Activated T-cell treated with anti-CD3 and anti-CD28 coated beads for 24 hours (primary cell): ENCODE measurements at places on chromosomes 6 and 20.

- DNase-seq: no peak
Measured at GRCh38 chr6:88680654-88681053, 282.8 kb downstream of the RNGTT start.

GRCh38 chr6:33126101-33126714 lies 50.4 kb downstream of the HLA-DPB1 start:
- DNase-seq: peak; percentile 22

GRCh38 chr20:49482621-49483017 lies at the start of gene KCNB1:
Gene KCNB1 (minus strand): TSS chr20:49482668. CDS start chr20:49482480, 188 bp downstream.
- DNase-seq: peak; percentile 27

DNA sequence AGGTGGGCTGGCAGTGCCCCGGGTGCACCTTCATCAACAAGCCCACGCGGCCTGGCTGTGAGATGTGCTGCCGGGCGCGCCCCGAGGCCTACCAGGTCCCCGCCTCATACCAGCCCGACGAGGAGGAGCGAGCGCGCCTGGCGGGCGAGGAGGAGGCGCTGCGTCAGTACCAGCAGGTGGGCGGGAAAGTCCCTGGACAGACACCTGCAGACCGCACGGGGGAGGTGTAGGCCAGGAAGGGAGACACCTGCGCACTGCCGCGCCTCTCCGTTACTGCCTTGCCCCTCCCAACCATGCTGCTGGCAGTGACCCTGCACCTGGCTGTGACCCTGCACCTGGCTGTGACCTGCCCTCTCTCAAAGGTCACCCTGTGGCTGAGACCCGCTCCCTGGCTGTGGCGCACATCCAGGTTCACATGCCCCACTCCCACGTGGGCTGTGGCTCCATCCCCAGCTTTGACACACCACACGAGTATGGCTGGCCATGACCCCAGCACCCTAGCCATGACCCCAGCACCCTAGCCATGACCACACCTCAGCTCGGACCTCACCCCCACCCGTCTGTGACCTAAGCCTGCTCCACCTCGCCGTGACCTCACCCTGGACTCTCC lies 11.6 kb downstream of the RBCK1 start:
- no peak for DNase-seq

- no peak for DNase-seq
Measured at GRCh38 chr20:55213653-55214052, 738.3 kb downstream of the DOK5 start.

- peak; percentile 96 for DNase-seq
Measured at GRCh38 chr20:59032023-59032712, at the start of gene ATP5F1E. Gene ATP5F1E (minus strand): TSS chr20:59032335. CDS start chr20:59032251, 84 bp downstream.

DNA sequence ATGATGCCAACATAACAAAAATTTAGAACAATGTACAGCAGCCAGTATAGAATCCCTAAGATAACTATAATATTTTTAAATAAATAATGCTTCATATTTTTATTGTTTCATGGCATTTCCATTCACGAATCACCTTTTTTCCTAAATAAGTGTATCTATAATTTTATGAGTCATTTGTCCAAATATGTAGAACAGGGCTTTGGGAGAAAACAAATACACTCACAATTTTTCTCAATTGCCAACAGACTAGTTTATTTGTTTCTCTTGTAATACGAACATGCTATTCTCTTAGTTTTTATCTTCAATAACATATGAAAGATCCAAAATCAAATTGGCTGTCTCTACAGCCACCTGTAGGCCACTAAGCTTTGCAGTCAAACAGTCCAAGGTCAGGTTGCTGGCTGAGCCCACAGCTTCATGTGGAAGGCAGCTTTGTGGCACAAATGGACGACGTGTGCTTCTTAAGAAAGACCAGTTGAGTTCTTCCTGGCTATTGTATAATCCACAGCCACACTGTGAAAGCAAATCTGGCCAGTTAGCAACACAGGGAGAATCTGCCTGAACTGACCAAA lies 29.0 kb downstream of the MKKS start:
- DNase-seq: no peak

GRCh38 chr20:8601542-8601912 lies 467.4 kb upstream of the PLCB4 start:
- no peak for DNase-seq

- no peak for DNase-seq
Measured at GRCh38 chr6:55530931-55531330, 48.1 kb downstream of the HMGCLL1 start.
